Thoracic aorta (tissue), 2 donors: ENCODE measurements at places on chromosomes 4 and X. TPM values are rescaled to one million over a fixed set of nuclear protein-coding genes. Genes with fewer than 3 reads are reported as not detected.
A peak's percentile ranks its signal among the peaks of the same experiment; 100 is the strongest.

DNA sequence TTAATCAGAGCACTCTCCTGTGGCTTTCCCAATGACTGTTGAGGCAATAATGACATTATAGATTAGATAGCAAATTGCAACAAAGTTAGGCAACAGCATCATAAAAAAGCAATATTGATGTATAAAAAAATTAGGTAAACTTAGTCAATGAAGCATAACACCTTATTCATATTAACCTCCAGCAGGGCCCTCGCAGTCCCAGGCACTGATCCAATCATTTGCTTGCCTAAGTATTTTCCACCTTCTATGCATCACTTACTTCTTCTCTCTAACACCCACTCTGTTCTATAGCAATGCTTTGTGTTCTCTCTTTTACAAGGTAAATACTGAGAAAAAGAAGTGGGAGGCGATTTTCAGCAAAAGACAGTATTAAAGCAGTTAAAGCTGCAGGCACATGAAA is 833.5 kb upstream of the ADGRL3 start:
- no peaks in the 10 kb centered on the region for H3K4me1 ChIP-seq
- H3K36me3 ChIP-seq: no peaks in the 10 kb centered on the region
- H3K27ac ChIP-seq: no peak overlapping the region
- DNase-seq: no peak
- H3K4me3 ChIP-seq: no peak overlapping the region

DNA sequence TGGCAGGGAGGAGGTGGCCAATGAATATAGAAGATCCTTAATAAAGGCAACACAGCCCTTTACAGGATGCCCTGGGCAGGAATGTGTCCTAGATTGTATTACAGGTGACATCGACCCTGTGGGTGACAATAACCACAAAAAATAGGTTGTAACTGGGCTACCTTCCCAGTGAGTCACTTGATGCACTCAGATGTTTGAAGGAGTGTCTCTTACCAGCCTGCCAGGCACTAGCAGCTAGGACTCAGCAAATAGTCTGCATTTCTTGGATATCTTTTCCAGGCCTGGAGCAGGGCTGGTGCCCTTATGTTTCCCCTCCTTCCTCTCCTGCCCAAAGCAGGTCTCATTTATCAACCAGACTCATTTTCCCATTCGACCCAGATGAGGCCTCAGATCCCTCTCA is 50.9 kb upstream of the TMEM164 start:
- H3K27ac ChIP-seq: no peak overlapping the region
- no peak overlapping the region for H3K4me3 ChIP-seq
- H3K4me1 ChIP-seq: no peaks in the 10 kb centered on the region
- no peak for DNase-seq

Gene CPZ
- total RNA-seq: 6.1 TPM

DNA sequence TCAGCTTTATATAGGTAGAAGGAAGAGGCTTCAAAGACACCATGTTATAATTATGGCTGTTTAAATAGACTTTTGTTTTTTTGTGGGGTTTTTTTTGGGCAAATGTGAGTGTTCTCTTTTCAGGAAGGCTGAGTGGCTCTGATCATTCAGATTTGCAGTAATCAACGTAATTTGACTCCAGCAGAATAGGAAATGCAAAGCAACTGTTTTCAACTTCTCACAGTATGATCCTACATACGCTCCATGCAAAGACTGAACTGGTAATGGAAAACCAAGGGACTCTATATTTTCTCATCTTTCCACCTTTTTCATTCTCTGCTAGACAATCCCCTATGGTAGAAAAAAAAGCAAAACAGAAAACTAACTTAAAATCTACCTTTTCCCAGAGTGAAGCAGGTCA is 10.8 kb downstream of the ADH1B start:
- H3K27ac ChIP-seq: peak overlapping the region; percentile 37
- H3K4me1 ChIP-seq: peaks cover 27% of the 10 kb centered on the region
- H3K27me3 ChIP-seq: no peaks in the 10 kb centered on the region

Gene GLUD2
- total RNA-seq: 0.27 TPM

DNA sequence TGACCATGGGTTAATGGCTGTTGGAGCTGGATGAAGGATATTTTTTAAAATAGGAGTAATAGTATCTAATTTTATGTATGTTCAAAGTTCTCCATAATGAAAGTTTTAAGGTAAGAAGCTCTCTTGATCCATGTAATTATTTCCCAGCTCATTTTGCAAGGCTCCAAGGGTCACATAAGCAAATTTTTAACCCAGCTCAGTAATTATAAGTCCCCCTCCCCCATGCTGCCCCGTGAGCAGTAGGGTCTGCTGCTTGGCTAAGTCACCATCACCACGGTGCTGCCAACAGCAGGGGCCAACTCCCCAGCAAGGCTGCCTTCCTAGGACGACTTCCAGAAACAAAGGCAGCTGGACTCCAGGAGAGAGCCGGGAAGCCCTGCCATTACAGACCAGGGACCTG is 340.0 kb downstream of the FBXW7 start:
- H3K4me3 ChIP-seq: no peak overlapping the region
- DNase-seq: no peak
- no peaks in the 10 kb centered on the region for H3K27me3 ChIP-seq
- H3K27ac ChIP-seq: no peak overlapping the region
- H3K4me1 ChIP-seq: no peaks in the 10 kb centered on the region

- DNase-seq: no peak
- no peak overlapping the region for H3K4me3 ChIP-seq
- H3K4me1 ChIP-seq: no peaks in the 10 kb centered on the region
- H3K27ac ChIP-seq: no peak overlapping the region
- H3K27me3 ChIP-seq: no peaks in the 10 kb centered on the region
Measured at GRCh38 chr4:165404696-165405095, 25.9 kb downstream of the CPE start.

DNA sequence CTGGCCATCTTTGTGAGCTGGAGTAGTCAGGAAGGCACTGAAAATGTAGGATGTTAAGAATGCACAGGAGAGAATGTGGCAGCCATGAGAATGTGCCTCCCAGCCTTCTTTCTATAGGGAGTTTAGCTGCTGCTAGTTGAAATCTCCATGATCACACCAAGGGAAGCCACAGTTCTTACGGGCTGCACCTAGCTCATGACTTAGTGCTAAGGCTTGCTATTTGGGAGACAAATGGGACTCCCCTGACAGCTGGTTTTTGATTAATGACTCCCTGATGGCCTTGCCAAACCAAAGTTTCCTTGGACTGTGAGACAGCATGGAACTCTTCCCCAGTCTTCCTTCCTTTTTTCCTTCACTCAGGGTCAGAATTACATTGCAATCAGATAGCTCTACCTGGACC is 9.2 kb downstream of the CTSO start:
- no peak overlapping the region for H3K4me3 ChIP-seq
- H3K27ac ChIP-seq: no peak overlapping the region

Gene NAP1L2
- 4.2 TPM for total RNA-seq

DNA sequence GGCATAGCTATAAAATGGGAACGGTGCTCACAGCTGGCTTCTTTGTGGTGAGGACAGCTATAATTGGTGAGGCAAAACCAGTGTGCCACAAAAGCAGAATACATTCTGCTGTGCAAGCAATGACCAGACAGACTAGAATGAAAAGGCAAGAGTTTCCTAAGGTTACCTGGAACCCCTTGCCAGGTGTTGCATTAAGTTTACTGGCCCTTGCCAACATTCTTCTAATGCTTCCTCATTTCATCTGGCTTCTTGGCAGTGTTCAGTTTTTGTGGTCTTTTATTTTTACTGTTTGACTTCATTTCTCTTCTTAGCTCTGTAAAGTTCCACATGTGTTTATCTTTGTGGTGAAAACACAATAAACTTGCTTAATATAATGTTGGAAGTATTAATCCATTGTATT is 131.4 kb downstream of the PTTG2 start:
- peaks cover 14% of the 10 kb centered on the region for H3K4me1 ChIP-seq
- H3K36me3 ChIP-seq: no peaks in the 10 kb centered on the region
- no peak overlapping the region for H3K27ac ChIP-seq

Gene UBQLN2
- 24.2 TPM for total RNA-seq

GRCh38 chr4:185384061-185384460 is 11.7 kb downstream of the LRP2BP start:
- no peak overlapping the region for H3K27ac ChIP-seq
- no peak for DNase-seq
- H3K4me3 ChIP-seq: no peak overlapping the region

DNA sequence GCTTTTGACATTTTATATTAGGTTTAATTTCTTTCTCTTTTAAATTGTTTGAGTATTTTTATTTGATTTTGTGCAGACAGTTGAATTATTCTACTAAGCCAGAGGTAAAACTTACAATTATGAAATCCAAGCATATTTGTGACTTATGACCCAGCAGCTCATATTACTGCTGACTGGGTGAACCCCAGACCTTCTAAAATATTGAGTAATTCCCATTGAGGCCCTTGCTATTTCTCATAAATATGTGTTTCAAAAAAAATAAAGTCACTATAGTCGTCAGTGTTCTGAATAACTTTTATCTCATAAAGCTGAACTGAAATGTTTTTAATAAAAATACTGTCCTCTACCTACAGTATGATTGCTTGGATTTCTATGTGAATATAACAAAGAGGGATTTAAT is 303.1 kb downstream of the IQCM start:
- H3K4me1 ChIP-seq: no peaks in the 10 kb centered on the region
- H3K27ac ChIP-seq: no peak overlapping the region
- DNase-seq: no peak
- no peaks in the 10 kb centered on the region for H3K27me3 ChIP-seq
- H3K4me3 ChIP-seq: no peak overlapping the region

Gene MND1
- total RNA-seq: 3.0 TPM

Gene FABP2
- not detected for total RNA-seq

Gene PPARGC1A
- 1.3 TPM for total RNA-seq

GRCh38 chrX:135649561-135649960 is 63.9 kb upstream of the CT45A1 start:
- H3K4me3 ChIP-seq: no peak overlapping the region
- H3K27me3 ChIP-seq: no peaks in the 10 kb centered on the region
- no peaks in the 10 kb centered on the region for H3K36me3 ChIP-seq
- DNase-seq: no peak

GRCh38 chr4:124965497-124965891 is 253.0 kb upstream of the ANKRD50 start:
- no peaks in the 10 kb centered on the region for H3K27me3 ChIP-seq
- no peaks in the 10 kb centered on the region for H3K36me3 ChIP-seq
- no peak overlapping the region for H3K4me3 ChIP-seq

DNA sequence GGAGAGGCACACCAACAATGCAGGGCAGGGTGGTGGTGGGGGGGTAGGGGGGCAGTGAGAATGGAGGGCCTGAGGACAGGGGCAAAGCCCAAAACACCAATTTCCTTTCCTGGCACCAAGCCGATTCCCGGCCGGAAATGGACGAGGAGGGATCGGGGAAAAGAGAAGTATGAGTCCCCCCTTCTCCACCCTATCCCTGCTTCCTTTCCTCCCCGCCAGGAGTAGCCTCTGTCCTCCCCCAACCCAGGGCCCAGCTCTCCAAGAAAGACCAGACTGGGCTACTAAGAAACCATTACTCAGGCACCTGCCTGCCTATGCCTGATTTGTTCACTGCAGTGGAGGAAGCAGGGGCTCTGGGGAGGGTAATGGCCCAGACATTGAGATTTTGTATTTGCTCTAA is 402 bp downstream of the CCDC120 start:
- no peak overlapping the region for H3K27ac ChIP-seq
- no peaks in the 10 kb centered on the region for H3K27me3 ChIP-seq
- no peaks in the 10 kb centered on the region for H3K4me1 ChIP-seq
- no peak overlapping the region for H3K4me3 ChIP-seq
- DNase-seq: no peak
